OCI-M1 (cell line): ENCODE measurements at places on chromosomes 3 and 15.

DNA sequence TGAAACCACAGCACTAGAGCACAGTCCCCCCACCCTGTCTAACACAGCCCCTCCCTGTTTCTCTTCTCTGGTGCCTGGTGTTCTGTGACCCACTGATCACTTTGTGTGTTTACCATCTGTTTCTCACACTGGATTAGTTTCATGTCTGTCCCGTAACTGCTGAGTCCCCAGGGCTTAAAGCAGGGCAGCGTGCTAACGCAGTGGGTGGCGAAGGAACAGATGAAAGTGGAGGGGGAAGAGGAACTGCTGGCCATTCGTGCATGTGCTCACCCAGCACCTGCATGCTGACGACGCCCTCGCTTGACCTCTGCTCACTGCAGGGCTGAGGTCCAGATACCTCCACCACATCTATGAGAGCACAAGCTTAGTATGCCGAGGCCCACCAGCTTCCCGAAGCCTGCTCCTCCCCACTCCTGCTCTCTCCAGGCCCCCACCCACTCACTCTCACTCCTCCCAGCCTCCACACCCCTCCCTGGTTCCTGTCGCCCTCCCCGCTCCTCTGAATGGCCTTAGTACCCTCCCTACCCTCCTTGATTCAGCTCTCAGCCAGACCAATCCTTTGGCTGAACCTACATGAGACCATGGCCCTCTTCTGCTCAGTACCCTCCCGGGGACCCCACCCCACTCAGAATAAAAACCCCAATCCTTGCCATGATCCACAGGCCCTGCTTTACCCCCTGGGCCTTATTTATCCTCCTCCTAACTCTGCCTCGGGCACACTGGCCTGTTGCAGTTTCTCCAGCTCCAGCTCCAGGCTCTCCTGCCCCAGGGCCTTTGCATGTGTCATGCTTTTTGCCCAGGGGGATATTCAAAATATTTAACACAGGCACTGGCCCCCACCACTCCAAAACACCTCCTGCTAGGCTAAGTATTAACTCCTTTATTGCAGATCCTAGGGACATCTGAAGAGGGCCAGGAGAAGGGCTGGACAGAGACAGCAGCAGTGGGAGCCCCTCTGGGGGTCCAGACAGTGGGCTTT lies 15.1 kb upstream of the IQSEC1 start:
- no peak for DNase-seq

DNA sequence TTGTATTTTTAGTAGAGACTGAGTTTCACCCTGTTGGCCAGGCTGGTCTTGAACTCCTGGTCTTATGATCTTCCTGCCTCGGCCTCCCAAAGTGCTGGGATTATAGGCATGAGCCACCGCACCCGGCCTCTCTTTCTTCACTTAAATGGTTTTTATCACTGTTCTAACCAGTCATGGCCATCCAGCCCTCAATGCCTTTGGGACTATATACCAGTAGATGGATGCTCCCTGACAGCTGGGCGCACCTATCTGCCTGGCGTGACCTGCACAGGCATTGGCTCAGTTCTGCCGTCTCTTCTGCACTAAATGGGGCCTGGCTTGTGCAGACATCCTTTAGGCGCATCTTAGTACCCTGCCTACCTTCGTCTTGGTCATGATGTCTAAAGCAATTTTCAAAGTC lies 233.4 kb downstream of the ADAMTS17 start:
- no peak for DNase-seq

DNA sequence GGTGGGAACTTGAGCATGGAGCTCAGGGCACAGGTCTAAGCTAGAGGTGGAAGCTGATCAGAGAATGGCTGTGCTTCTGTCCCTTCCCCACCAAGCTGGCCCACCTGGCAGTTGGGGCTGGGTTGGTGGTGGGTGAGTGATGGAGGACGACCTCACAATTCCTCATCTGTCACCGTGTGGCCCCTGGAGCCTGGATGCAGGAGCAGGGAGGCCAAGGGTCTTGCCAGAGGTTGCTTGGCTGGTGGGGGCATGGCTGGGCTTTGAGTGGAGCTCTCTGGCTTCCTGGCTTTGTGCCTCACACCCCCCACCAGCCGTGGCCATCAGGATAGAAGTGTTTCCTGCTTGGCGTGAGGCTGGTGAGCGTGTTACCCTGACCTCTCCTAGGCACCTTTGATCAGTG lies 36.0 kb downstream of the FBLN2 start:
- no peak for DNase-seq

- no peak for DNase-seq
Measured at GRCh38 chr3:163821841-163822240, 1256.5 kb downstream of the SI start.

DNA sequence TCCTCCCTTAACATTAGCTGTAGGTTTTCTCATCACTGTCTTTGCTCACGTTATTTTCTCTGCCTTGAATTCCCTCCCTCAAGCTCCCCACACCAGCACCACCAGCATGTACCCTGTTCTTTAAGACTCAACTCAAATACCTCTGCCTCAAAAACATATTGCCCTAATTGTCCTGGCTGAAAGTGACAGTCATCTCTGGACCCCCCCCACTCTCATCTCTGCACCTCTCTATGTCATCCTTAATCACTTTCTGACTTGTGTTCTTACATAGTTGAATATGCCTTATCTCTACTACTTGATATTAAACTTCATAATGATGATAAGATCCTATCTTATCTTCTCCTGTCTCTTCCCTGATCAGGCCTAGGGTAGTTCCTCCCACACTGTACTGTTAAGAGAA lies 345.2 kb upstream of the TPRG1 start:
- no peak for DNase-seq

- DNase-seq = no peak
Measured at GRCh38 chr3:95514260-95514659, 1300.1 kb upstream of the EPHA6 start.

GRCh38 chr15:72907733-72908132 lies 124.2 kb upstream of the ADPGK start:
- peak; percentile 26 for DNase-seq

DNA sequence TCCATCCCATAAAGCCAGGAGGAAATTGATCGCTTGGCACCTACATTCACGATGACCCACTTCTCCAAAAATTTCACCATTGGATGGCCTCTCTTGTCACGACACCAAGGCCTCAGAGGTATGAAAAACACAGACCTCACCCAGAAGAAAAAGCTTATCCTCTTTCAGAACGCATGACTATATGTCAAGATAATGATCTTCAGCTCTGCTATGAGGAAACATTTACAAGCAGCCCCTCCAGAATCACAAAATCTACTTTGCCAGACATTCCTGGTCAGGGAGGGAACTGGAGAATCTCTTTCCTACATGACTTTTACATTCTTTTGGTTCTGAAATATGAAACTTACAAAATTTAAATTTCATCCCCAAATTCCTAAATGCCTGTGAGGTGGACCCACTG lies 122.7 kb downstream of the WNT5A start:
- DNase-seq = no peak

DNA sequence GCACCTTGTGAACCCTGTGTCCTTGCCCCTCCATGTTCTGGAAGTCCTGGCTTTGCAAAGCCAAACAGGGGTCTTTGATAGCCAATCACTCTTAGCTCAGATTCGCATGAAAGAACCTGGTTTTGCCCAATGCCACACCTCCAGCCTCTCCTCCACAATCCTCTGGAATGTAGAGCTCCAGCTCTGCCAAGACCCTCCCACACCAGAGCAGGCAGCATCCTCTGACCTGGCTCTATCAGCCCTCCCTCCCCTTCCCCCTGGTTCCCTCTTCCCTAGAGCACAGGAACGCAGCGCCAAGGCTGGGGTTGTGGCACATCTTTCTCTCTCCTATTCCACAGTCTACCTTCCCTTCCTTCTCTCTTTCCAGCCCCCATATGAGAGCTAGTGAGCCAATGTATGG lies 133.3 kb downstream of the RPLP1 start:
- no peak for DNase-seq

DNA sequence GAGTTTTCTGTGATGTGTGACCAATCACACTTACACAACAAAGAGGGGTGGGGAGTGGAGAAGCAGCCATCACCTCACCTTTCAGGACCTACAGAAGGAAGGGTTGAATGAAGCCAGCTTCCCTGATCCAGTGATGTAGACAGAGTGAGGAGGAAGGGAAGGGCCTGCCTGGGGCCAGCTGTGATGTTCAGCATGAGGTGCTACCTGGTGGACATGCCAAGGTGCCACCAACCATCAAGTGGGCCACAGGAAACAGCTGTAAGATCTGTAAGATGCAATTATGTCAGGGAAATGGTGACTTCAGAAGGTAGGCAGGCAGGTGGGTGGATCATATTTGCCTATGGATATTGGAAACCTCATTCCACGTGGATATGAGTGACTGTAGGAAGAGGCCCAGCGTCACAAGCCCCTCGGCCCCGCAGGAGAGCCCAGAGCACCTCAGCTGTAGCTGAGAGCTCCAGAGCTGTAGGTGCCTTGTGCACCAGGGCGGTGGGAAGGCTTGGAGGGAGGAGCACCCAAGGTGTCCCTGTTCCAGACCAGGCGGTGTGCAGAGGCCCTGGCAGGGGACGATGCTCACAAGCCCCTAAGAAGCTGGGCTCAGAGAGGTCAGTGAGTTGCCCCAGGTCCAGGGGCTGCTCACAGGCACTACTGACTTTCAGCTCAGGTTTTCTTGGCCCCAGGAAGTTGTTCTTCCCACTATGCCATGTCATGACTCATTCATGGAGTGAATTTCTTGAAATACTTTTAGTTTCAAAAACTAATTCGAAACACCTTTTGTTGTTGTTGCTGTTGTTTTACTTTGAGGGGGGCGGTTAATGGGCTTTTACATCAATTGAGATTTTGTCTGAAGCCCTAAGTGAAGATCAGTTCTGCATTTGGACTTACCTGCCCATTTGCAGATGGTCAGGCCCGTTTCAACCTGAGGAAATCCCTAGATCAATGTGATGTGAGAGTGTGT lies 94.2 kb upstream of the ALDH1A3 start:
- DNase-seq = no peak

- peak; percentile 34 for DNase-seq
Measured at GRCh38 chr3:49278548-49278947, 1.5 kb upstream of the C3orf62 start.

- DNase-seq = no peak
Measured at GRCh38 chr3:139586420-139587017, 47.0 kb upstream of the RBP1 start.

DNA sequence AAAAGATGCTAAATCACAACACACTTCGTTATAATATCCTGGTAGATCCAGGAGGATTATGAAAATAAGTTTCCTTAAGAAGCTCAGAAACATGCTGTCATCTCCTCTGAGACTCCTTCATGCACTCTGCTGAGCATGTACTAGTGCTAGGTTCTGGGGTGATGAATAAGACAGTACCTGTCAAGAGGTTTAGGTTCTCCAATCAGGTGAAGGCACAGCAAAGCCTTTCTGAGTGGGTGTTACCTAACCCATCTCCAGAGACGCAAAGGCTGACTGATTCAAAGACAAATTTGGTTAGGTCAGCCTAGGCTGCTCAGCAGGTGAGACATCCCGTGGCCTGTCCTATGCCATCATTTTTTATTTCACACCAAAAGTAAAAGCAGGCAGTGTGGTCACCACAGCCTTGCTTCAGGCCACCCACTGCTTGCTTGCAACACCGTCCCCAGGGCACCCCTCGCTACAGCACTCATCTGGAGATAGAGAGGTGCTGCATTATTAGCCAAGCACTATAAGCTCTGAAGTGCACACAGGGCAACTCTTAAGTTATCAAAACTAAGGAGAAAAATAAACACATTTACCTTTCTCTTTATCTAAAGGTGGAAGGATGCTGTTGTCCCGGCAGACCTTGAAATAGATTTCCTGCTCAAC lies 117.2 kb downstream of the TJP1 start:
- no peak for DNase-seq

- DNase-seq = no peak
Measured at GRCh38 chr15:100691321-100691720, 88.9 kb downstream of the ASB7 start.

DNA sequence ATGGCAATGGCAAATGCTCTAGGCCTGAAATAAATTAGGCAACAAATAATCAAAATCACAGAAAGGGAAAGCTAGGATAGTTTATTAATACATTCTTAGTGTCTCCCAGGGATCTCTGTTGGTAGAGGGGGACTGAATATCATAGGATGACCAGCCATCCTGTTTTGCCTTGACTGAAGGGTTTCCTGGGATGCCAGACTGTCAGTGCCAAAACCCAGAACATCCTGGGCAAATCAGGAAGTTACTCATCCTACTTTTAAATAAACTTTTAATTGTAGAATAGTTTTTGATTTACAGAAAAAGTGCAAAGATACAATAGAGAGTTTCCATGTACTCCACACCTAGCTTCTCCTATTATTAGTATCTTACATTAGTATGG lies 21.8 kb upstream of the SIAH2 start:
- DNase-seq = no peak

DNA sequence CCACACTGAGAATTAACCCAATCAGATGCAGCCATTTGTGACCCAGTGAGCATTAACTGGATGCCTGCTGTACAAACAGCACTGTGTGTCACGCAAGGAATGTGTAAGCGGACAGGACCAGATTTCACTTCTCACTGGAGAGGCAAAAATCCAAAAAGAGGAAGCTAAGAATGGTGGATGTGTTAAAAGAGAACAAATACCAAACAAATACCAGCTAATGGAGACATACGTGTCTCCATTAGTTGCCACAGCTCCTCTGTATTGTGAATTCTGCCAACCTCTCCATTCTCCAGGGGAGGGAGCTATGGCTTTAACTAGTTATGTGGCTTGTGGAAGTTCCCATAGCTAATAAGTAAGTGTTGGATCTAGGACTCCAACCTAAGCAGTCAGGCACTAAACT lies 2.6 kb downstream of the LTF start:
- DNase-seq = no peak

DNA sequence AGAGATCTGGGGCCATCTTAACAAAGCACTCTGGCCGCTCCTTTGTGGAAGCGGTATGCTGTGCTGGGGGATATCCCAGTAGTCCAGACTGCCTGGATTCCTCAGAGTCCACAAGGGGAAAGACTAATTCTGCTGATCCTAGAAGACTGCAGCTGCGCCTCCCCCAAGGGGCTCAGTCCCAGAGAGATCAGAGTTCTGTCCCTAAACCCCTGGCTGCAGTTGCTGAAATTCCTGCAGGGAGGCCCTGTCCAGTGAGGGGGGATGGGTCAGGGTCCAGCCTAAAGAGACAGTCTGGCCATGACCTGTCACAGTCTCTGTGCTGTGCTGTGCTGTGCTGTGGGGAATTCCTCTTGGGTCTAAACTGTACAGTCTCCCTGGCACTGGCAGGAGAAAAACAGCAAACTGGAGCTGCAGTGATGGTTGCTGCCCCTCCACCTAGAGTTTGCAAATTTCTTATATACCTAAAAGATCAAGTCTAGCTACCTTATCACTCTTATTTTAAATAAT lies 575.1 kb upstream of the UBE2E2 start:
- DNase-seq = no peak

- peak; percentile 12 for DNase-seq
Measured at GRCh38 chr15:52559575-52559974, 9.3 kb downstream of the ARPP19 start.

DNA sequence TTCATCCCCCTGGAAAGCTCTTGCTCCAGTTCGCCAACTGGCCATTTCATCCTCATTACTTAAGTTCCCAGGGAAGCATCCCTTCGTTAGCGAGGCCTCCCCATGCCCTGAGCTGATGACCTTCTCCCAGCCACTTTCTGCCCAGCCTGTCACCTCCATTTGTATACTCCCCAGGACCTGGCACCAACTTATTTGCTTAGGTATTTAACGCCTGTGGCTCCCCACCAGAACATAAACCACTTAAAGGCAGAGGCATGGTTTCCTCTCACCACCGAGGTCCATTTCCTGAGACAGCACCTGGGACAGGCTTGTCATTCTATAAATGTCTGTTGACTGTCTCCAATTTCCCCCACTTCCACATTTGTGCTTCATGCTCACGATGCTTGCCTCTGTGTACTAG lies 189.0 kb downstream of the ZNF621 start:
- DNase-seq = no peak

GRCh38 chr15:48250640-48251076 lies 44.6 kb downstream of the SLC12A1 start:
- DNase-seq = peak; percentile 77

GRCh38 chr3:184133840-184134745 lies 1.1 kb upstream of the EIF2B5 start:
- DNase-seq = peak; percentile 87
